Fibroblast of skin of scalp (primary cell): ENCODE measurements at places on chromosomes 2 and 18.

DNA sequence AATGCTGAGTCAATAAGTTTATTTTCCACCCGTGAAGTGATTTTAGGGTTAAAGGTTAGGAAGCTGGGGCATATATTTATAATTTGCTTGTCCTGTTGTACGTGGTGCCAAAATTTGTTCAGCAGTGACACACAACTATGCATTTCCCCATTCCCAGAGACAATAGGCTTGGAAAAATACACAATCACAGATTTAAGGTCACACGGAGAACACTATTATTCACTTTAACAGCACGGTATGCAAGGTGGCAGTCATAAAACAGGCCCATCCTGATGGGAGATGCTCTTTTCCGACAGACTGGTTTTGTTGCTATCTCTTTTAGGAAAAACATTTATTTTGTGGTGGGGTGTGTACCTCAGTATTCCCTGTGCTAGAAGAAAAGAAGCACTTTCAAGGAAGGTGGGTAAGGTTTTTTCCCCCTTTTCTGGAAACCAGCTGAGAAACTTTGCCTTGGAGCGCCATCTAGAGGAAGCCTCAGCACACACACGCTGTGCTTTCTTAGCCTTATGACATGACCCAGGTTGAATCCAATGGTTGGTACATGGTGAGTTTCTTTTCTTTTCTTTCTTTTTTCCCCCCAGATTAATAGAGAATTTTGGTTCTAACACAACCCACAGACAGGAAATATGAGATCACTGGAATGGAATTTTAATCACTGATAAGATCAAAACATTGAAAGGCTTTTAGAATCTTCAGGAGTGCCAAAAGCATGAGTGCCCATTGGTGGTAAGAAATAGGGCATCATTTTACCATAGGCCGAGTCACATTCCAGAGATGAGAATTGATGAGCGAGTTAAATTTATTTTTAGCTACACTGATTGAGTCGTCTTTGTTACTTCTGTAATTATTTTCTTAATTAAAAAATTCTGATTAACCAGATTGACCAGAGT, 332.1 kb downstream of the AGPS start:
- DNase-seq = peak; percentile 53

DNA sequence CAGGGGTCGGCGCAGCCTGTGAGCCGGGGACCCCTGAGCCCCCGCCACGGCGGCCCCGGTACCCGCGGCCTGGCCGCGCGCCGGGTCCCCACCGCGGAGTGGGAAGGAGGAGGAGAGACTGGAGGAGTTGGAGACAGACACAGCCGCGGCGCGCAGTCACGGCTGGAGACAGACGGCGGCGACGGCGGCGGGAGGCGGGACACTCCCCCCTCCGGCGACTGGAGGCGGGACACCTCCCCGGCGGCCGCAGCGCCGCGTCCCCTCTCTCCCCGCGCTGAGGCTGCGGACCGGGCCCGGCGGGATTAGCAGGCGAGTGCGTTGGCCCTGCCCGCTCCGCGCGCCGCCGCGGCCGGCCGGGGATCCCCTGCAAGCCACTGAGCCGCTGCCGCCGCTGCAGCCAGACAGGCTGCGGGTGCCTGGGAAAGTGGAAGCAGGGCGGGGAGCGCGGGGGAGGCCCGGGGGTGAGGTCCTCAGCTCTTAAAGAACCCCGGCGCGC, 1.0 kb upstream of the LDLRAD4 start:
- DNase-seq = peak; percentile 39

DNA sequence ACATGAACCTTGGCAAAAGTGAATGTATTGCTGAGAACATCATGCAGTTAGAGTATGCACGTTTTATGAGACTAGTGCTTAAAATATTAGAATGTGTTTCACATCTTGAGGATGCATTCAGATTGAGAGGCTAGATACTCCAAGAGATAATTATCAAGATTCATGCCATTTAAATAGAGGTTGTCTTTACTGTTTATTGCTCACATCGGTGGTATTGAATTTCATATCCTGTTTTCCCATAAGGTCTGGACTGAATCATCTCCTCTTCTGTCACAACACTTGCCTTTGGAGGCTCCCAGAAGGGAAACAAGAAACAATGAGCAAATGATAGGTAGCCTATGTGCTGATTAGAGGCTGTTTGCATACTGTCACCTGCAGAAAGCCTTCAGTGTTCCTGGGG, 83.8 kb downstream of the CLHC1 start:
- DNase-seq = peak; percentile 47

DNA sequence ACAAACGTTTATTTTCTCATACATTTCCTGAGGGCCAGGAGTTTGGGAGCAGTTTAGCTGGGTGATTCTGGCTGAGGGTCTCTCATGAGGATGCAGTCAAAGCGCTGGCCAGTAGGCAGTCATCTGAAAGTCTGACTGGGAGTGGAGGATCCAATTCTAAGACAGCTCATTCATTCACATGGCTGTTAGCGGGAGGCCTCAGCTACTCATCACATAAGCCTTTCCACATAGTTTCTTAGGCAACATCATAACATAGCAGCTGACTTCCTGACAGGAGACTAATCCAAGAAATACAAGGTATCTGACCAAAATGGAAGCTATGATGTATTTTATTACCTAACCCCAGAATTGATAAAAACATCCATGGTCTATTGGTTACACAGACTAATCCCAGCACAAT, 2.9 kb upstream of the MRPL44 start:
- DNase-seq = peak; percentile 84

GRCh38 chr2:12091201-12091806, 344.9 kb downstream of the LPIN1 start:
- peak; percentile 86 for DNase-seq

DNA sequence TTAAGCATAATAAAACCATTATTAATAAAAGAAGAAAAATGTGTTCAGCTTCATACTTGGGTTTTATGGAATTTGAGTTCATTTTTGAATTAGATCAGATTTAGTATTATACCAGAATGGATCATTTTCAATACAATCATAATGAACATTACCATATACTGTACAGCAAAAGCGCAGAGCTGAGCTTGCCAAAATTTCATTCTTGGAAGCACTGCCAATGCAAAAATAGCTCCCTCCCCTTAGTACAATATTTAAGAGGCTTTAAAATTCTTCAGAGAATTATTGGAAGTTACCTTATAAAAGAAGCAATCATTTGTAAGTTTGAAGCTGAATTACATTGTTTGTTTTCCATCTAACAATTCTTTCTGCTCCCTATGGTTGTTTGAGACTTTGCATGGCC, 938.1 kb upstream of the SLC39A10 start:
- no peak for DNase-seq

DNA sequence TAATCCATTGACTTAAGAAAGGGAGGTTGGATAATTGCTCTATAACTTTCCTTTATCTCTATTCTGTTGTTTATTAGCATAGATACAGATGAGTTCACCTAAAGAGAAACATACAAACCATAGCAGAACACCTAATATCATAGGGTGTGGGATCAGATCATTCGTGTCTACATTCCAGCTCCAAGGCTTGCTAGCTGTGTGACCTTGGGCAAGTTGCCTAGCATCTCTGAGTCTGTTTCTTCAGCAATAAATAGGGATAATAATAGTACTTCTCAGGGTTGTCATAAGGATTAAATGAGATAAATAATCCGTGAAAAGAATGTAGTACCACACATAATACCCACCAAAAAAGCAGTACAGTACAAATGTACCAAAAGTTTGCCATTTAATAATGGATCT, 126.2 kb downstream of the PLB1 start:
- no peak for DNase-seq

DNA sequence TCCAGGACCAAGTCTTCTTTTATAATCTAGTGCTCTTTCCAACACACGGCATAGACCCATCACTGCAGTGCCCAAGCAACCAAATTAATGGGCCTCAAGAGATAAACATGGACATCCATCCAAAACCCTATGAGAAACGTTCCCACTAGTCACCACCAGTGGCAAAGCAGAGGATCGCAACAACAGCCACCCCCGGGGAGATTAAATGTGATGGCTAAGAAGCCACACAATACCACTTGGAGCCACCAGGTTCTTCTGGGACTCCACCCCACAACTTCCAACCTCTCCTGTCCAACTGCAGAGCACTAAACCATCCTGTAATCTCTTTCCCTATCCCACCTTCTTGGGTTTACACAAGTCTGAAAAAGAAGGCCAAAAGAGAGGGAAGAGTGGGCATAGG, 123.8 kb downstream of the BCL11A start:
- no peak for DNase-seq

GRCh38 chr18:59142274-59142673, 2.6 kb downstream of the SEC11C start:
- DNase-seq = no peak

- DNase-seq = peak; percentile 54
These were observed 12.1 kb downstream of the GALNT14 start for GRCh38 chr2:31125918-31126695.

DNA sequence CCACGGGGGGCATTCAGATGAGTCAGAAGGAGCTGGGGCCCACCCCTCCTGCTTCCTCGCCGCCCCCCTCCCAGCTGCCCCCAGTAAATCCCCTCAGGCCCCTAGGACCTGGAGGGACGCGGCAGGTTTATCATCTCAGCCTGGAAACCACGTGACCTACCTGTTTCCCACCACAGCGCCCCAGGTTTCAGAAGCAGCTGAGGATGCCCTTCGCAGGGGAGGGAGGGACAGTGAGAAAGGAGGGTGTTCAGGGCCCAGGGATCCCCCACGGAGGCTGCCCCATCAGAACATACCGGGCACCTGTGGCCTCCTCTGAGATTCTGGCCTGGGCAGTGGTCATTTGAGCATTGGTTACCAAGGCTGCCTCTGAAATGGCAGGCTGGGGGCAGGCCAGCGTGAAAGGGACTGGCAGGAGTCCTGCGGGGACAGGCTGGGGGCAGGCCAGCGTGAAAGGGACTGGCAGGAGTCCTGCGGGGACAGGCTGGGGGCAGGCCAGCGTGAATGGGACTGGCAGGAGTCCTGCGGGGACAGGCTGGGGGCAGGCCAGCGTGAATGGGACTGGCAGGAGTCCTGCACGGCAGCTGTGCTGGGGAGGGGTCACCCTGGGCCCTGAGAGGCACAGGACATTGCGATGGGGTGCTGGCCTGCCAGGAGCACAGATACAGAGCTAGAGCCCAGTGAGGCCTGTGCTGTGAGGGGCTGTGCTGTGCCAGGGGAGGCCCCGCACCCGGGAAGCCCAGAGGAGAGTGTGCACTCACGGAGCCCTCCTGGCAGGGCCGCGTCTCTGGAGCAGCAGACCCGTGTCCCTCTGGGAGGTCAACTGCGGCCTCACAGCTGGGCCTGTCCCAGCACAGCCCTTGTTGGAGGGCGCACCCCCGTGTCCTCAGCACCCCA, 1.6 kb downstream of the NEU4 start:
- DNase-seq = no peak

DNA sequence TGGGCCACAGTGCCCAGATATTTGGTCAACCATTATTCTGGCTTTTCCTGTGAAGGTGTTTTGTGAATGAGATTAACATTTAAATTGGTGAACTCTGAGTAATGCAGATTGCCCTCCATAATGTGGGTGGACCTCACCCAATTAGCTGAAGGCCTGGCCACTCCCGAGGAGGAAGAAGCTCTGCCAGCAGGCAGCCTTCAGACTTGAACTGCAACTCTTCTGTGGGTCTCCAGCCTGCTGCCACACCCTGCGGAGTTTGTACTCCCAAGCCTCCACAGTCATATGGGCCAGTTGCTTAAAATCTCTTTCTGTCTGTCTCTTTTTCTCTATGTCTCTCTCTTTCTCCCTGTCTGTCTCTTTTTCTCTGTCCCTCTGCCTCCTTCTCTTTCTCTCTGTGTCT, 262.7 kb downstream of the MYCN start:
- no peak for DNase-seq

- no peak for DNase-seq
These were observed 93.8 kb upstream of the KCNH7 start for GRCh38 chr2:162932416-162932815.

DNA sequence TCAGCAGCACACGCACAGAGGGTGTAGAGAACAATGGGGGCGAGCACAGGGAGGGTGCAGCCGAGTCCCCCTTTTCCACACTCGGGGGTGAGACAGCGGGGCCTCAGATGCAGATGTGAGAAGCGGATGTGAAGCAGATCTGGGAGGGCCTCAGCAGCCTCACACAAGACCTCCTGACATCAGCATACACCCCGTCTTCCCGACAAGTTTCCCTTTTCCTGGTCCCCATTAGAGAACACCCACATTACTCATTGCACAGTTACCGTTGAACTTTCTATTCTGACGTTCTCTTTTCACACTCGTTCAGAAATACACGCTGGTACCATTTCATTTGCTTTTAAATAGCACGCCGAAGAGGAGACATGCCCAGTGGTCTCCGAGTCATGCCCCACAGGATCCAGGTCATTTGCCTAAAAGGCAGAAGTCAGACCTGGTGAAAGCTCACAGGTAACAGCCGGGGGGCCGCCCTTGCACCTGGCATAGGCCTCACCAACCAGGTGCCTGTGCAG, 129.5 kb upstream of the ID2 start:
- DNase-seq = no peak

GRCh38 chr2:4483050-4483449, 779.7 kb downstream of the DCDC2C start:
- no peak for DNase-seq

DNA sequence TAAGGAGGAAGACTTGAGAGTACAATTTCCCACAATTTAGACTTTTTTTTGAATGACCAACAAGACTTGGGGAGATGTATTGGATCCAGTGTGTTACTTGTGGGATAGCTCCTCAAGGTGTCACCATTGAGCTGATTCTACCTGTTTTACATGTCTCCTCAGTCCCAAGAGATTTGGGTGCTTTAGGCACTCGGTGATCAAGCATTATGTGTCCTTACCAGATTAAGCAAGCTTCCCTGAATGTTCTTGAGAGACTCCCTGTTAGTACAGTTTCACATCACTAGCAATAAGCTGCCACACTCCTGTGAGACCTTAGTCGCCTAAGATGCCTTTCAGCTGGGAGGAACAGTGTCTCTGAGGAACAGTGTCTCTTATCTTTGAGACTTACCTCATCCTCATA, 384.3 kb upstream of the SYT4 start:
- DNase-seq = peak; percentile 79

- DNase-seq = no peak
These were observed 196.4 kb downstream of the TNS1 start for GRCh38 chr2:217806482-217806765.

DNA sequence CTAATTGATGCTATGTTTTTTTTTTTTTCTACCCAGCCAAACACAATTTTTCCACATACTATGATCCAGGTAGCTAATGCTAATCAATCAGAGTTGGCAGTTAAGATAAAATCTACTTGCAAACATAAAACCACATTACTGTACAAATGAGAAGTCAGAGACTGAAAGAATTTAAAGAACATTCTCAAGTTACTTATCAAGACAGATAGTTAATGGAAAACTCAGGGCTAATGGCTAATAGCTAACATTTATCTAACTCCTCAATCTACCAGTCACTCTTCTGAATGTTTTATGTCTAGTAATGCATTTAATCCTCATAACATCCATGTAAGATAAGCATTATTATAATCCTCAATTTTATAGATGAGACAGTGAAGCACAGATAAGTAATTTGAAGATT, 537.6 kb upstream of the SETBP1 start:
- DNase-seq = no peak

GRCh38 chr2:176582990-176583481, 313.8 kb downstream of the MTX2 start:
- DNase-seq = peak; percentile 95
